Stimulated activated CD8-positive, alpha-beta memory T cell treated with anti-CD3 and anti-CD28 coated beads, Interleukin-7, amount 100 ng/mL, for 48 hours (primary cell): ENCODE measurements at places on chromosomes 6 and 20.

GRCh38 chr6:12422848-12423247 lies 132.7 kb downstream of the EDN1 start:
- no peak for DNase-seq

DNA sequence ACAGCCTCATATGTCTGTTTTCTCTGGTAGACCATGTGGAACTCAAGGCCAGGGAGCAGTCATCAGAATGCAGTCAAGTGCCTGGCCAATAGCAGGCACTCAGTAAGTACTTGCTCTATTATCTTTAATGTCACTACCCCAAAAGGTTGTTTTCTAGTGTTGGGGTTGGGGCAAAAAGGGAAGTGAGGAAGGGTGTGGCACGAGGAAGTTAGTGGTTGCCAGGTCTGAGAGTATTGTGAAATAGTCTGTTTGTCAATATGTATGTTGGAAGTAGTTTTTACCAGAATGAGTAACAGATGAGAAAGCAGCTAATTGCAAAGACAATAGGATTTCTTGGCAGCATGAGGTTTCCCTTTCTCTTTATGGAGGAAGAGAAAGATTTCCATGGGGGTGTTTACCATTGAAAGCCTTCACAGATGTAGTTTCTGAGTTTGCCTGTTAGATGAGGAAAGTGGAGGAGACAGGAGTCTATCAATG lies 59.5 kb upstream of the ARMH2 start:
- no peak for DNase-seq

DNA sequence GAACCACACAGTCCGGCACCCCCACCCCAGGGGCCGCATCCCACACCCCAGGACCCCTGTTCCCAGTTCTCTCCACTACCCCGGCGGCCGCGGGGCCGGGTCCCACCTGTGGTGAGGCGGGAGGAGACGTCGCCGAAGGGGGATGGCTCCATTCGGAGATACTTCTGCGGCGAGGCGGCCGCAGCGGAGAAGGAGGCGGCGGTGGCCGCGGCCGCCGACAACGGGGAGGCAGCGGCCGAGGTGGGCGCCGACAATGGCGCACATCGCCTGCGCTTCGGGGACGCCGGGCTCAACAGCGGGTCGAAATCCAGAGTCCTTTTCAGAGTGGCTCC lies 723 bp downstream of the AKIRIN2 start:
- no peak for DNase-seq

DNA sequence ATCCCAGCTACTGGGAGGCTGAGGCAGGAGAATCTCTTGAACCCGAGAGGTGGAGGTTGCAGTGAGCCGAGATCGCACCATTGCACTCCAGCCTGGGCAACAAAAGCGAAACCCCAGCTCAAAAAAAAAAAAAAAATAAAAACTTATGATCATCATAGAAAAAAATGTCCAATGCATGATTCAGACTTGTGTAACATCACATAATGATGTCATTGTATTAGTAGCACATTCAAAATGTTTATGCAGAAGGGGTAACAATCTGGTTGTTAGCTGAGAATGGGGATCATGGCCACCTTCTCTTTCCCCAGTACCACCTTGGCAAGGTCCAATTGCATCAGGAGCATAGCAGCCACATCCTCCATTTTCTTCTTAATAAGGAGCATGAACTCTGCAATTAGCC lies 137.6 kb upstream of the MARCKS start:
- no peak for DNase-seq

GRCh38 chr6:142372348-142372747 lies 70.5 kb downstream of the ADGRG6 start:
- DNase-seq = no peak
